A549 treated with dexamethasone at 1 μM for 4 hours (cell line): ENCODE measurements at places on chromosomes 4 and X. TPM values are rescaled to one million over a fixed set of nuclear protein-coding genes. Genes with fewer than 3 reads are reported as not detected.

PLAC8 gene
- 0.74 to 1.2 TPM (median 0.96 TPM) in 5 replicates for total RNA-seq

FAM156A gene
- total RNA-seq, result 14.7 to 20.6 TPM (median 17.5 TPM) in 5 replicates

PPM1K gene
- total RNA-seq, result 0.39 to 1.0 TPM (median 0.75 TPM) in 5 replicates

RNF150 gene
- 0.20 to 0.55 TPM (median 0.41 TPM) in 5 replicates for total RNA-seq

FAM47E gene
- 0.08 to 0.36 TPM (median 0.22 TPM) in 5 replicates for total RNA-seq

FGFR3 gene
- total RNA-seq, result 1.0 to 2.5 TPM (median 2.3 TPM) in 5 replicates

CCSER1 gene
- not detected in 5 replicates for total RNA-seq

FGFBP2 gene
- total RNA-seq, result 0.19 to 0.35 TPM (median 0.23 TPM) in 4 of 5 replicates, not detected in the other

NHSL2 gene
- total RNA-seq, result 0.25 to 0.53 TPM (median 0.32 TPM) in 5 replicates

IL3RA gene
- total RNA-seq, result 0.09 to 0.44 TPM (median 0.20 TPM) in 5 replicates

OCIAD1 gene
- total RNA-seq, result 124 to 177 TPM (median 130 TPM) in 5 replicates

ETNPPL gene
- 0.10 to 0.13 TPM in 2 of 5 replicates, not detected in the others for total RNA-seq

GPR50 gene
- 0.10 to 0.34 TPM (median 0.26 TPM) in 5 replicates for total RNA-seq

TCEAL9 gene
- 87.4 to 163 TPM (median 89.3 TPM) in 5 replicates for total RNA-seq

TRIM60 gene
- total RNA-seq, result not detected in 5 replicates

TCEAL3 gene
- total RNA-seq, result 15.5 to 24.2 TPM (median 19.0 TPM) in 5 replicates

ELF4 gene
- total RNA-seq, result 25.0 to 31.6 TPM (median 29.7 TPM) in 5 replicates

DSPP gene
- not detected in 5 replicates for total RNA-seq

COL25A1 gene
- not detected in 5 replicates for total RNA-seq

PPARGC1A gene
- 0.02 to 0.18 TPM (median 0.04 TPM) in 5 replicates for total RNA-seq

JCHAIN gene
- total RNA-seq, result 0.06 to 0.23 TPM (median 0.14 TPM) in 4 of 5 replicates, not detected in the other

HERC5 gene
- 3.6 to 5.0 TPM (median 4.5 TPM) in 5 replicates for total RNA-seq

WWC2 gene
- 13.0 to 21.2 TPM (median 18.9 TPM) in 5 replicates for total RNA-seq

TREX2 gene
- total RNA-seq, result 0.63 to 1.7 TPM (median 1.3 TPM) in 5 replicates

MAOB gene
- 0.14 to 0.25 TPM (median 0.19 TPM) in 5 replicates for total RNA-seq

MAP7D2 gene
- total RNA-seq, result 5.6 to 7.0 TPM (median 6.6 TPM) in 5 replicates

PABPC5 gene
- not detected in 5 replicates for total RNA-seq

AMER1 gene
- total RNA-seq, result 1.9 to 3.0 TPM (median 2.8 TPM) in 5 replicates

CFAP99 gene
- total RNA-seq, result 0.06 to 0.13 TPM (median 0.09 TPM) in 4 of 5 replicates, not detected in the other

NLRP2B gene
- not detected in 5 replicates for total RNA-seq

MAGEC1 gene
- total RNA-seq, result 0.03 to 0.05 TPM (median 0.04 TPM) in 4 of 5 replicates, not detected in the other

GIMD1 gene
- total RNA-seq, result not detected in 5 replicates

ABCG2 gene
- total RNA-seq, result 15.2 to 18.9 TPM (median 18.6 TPM) in 5 replicates

UNC5C gene
- total RNA-seq, result 0.01 to 0.02 TPM in 2 of 5 replicates, not detected in the others

TRO gene
- 0.54 to 0.87 TPM (median 0.71 TPM) in 5 replicates for total RNA-seq

NOX1 gene
- total RNA-seq, result 0.03 to 0.08 TPM (median 0.08 TPM) in 5 replicates

MAGEA1 gene
- 0.07 to 0.14 TPM (median 0.12 TPM) in 5 replicates for total RNA-seq

RHOXF1 gene
- total RNA-seq, result not detected in 5 replicates
